ENCODE measurements at places on chromosomes 3 and 15. TPM values are rescaled to one million over a fixed set of nuclear protein-coding genes. Genes with fewer than 3 reads are reported as not detected.

GRCh38 chr3:148962513-148962912 is 28.8 kb upstream of the GYG1 start:
- H3K27ac ChIP-seq, result no peak overlapping the region
- no peak overlapping the region for H3K4me3 ChIP-seq
- no peaks in the 10 kb centered on the region for H3K27me3 ChIP-seq
- H3K36me3 ChIP-seq, result no peaks in the 10 kb centered on the region
- DNase-seq, result no peak

- no peaks in the 10 kb centered on the region for H3K36me3 ChIP-seq
- H3K4me1 ChIP-seq, result no peaks in the 10 kb centered on the region
- no peak overlapping the region for H3K27ac ChIP-seq
- H3K4me3 ChIP-seq, result no peak overlapping the region
These were observed 1357.1 kb upstream of the CADM2 start for GRCh38 chr3:83601704-83602103.

DNA sequence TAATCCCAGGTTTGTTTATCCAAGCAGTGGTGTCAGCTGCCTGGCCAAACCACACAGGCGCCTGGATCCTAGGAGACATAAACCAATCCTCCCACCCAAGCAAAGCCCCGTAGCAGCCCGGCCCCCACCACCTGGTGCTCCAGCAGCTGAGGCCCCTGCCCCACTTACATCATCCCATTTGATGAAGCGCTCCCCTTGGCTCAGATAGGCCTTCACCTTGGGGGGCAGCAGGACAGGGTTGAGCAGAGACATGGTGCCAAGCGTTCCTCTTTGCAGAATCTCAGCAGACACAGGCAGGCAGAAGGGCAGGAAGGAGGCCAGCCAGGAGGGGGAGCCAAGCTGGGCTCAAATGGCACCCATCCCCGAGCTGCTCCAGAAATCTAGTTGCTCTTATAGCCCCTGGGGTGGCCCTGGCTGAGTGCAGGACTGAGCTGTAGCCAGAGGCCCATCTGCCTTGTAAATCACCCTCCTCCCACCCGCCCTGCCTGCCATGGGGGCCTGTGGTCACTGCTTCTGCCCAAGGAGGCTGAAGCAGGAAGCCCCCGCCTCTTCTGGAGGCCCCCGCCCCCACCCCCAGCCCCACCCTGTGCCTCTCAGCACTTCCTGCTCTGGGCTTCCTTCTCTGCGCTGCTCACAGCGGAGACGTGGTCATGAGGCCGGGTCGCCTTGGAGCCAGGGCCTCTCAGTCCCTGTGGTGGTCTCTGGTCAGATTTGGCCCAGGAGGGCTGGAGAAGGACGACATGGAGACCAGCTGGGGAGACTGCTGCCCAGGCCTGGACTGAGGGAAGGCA is at the start of gene PLCB2:
PLCB2 (minus strand) TSS at position 515 of the 791 bp plus-strand sequence; CDS start at position 252, 263 bp downstream.
- H3K4me1 ChIP-seq, result no peaks in the 10 kb centered on the region
- peaks cover 63% of the 10 kb centered on the region for H3K27me3 ChIP-seq
- DNase-seq, result no peak
- no peaks in the 10 kb centered on the region for H3K36me3 ChIP-seq
- peak within 1 kb of the TSS; percentile 42 for H3K4me3 ChIP-seq

- no peak for DNase-seq
- H3K27me3 ChIP-seq, result peaks cover 30% of the 10 kb centered on the region
These were observed 1.5 kb downstream of the MEGF11 start for GRCh38 chr15:66251790-66252684.

UQCC5 gene
- 1.7 TPM for total RNA-seq

DNA sequence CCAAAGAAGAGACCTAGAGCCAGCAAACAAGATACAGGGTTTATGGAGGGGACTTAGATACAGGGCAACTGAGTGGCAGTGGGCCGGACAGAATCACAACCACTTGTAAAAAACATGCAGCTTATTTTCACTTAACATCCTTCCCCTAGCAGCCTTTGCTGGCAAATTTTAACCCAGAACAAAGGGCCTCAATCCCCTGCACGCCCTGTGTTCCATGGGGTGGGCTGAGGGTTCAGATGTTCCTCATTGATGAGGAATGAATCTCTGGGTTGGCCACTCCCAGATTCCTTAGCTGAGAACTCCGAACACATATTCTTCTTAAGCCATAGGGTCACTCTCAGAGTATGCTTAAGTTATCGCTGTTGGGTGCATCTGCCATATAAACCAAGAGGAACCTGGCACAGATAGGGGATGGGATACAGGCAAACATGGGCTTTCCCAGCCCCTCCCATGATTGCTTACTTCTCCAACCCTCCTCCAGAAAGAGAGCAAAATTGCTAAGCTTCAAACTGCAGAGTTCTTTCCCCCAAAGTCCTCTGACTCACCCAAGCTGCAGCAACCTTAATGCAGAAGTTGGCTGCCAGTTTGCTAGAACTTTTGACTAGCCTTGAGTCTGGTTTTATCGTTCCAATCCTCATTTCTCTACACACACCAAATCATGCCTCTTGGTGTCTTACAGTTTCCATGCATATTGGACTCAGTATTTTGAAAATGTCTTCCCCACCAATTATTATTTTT is 146.9 kb downstream of the CD47 start:
- no peak overlapping the region for H3K27ac ChIP-seq
- H3K4me1 ChIP-seq, result peaks cover 5% of the 10 kb centered on the region
- H3K36me3 ChIP-seq, result no peaks in the 10 kb centered on the region
- no peak for DNase-seq
- H3K27me3 ChIP-seq, result no peaks in the 10 kb centered on the region
- no peak overlapping the region for H3K4me3 ChIP-seq

- no peak overlapping the region for H3K4me3 ChIP-seq
- no peaks in the 10 kb centered on the region for H3K36me3 ChIP-seq
- no peaks in the 10 kb centered on the region for H3K4me1 ChIP-seq
- no peak for DNase-seq
- no peaks in the 10 kb centered on the region for H3K27me3 ChIP-seq
These were observed 17.8 kb upstream of the IREB2 start for GRCh38 chr15:78420220-78420619.

- H3K36me3 ChIP-seq, result peaks cover 18% of the 10 kb centered on the region
- DNase-seq, result no peak
- no peak overlapping the region for H3K4me3 ChIP-seq
- no peaks in the 10 kb centered on the region for H3K4me1 ChIP-seq
- peak overlapping the region; percentile 41 for H3K27ac ChIP-seq
These were observed 43.5 kb downstream of the CA12 start for GRCh38 chr15:63338170-63338569.

DNA sequence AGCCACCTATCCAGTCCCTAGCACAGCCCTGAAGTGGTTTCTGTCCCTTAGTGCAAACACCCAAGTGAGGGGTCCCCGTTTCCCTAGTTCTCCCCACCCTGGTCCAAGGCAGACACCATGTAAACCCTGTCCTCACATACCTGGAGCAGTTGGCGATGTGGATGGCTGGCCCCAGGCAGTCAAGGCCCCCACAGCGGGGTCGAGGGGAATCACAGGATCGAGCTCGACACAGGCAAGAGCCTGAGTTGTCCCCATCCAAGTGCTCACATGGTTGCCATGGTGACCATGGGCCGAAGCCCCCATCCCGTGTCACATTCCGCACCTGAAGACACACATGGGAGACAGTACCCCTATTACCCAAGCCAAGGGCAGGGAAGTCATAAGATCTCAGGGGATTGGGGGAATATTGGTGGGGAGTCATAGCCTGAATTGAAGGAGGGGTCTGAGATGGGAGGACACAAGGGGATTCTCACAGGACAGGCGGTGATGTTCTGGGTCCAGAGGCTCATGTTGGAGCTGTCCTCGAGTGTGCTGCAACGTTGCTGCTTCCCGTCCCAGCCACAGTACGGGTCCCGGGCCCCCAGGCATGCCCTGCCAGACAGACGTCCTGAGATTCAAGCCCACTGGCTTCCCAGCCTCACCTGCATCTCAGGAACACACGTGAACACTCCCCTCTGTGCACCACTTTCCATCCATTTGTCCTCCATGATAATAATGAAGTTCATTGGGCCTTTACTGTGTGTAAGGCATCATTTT is 112.1 kb downstream of the SEMA5B start:
- no peaks in the 10 kb centered on the region for H3K36me3 ChIP-seq
- no peaks in the 10 kb centered on the region for H3K4me1 ChIP-seq
- no peak for DNase-seq
- peaks cover 5% of the 10 kb centered on the region for H3K27me3 ChIP-seq

ASB14 gene
- total RNA-seq, result not detected

ST8SIA2 gene
- not detected for total RNA-seq

DNA sequence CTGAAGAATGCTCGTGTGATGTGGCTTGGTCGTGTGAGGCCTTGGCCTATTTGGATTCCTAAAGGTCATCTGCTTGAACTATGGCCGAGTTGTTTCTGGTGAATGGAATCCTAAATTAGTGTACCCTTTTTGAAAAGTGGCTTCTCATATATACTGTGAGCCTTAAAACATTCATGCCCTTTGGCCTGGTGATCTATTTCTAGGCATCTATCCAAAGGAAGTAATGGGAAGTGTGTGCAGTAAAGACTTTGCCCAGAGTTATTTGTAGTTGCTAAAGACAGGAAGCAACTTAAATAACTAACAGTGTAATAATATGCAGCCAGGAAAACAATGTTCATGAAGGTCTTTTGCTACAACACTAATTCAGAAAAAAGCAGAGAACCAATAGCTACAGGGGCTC is 3.0 kb downstream of the DGKG start:
- H3K27ac ChIP-seq, result no peak overlapping the region
- no peaks in the 10 kb centered on the region for H3K36me3 ChIP-seq
- H3K27me3 ChIP-seq, result peaks cover 16% of the 10 kb centered on the region

DNA sequence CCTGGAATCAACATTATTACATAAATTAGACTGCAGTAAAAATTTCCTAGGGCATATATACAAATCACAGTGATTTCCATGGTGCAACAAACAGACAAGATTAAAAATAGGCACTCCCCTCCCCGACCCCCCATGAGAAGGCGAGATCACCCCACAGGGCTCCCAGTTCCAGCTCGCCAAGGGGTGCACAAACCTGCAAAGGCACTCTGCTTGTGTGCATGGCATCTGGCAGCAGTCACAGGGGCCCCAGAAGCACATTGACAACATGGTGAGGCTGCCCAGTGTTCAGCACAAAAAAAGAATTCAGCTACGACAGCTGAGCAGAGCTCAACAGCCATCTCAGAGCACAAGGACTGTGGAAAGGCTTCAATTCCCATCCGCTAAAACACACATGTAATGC is 19.2 kb upstream of the CERS3 start:
- H3K27me3 ChIP-seq, result no peaks in the 10 kb centered on the region
- H3K4me3 ChIP-seq, result no peak overlapping the region
- H3K4me1 ChIP-seq, result no peaks in the 10 kb centered on the region
- DNase-seq, result no peak

DNA sequence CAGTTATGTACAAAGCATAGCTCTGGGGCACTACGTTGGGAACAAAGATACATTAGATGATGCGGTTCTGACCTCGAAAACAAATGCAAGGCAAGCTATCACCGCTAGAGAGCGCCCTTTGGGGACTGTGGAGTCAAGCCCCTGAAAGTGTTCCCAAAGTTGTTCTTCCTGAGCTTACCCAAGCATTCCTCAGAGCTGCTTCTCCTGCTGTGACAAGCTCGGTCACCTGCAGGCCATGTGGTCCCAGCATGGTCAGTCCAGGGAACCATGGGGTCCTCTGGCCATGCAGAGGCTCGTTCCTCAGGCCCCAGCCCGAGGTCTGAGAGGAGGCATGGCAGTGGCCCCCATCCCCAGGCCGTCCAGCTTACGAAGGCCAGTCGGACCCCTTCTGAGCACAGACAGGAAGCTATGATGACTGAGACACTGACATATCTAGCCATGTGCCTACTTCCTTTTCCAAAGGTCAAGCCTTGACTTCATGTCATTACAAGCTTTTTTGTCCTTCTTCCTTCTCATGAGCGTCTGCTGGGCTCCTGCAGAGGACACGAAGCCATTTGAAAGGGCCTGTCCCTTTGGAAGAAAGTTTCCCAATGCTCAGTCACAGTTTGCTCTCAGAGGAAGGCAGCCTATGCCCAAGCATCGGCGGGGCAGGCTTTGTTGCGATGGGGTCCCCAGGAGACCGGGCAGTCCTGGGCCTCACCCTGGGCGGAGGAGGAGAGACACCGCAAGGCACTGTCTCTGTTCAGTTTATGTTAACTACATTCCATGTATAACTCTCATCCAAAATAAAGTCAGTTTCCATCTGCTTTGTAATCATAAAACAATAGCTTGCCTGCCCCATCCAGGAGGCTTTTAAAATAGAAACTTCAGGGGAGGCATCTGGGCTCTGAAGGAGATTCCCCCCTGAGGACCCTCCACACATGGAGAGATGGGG is 79.3 kb downstream of the ATP10A start:
- H3K36me3 ChIP-seq, result no peaks in the 10 kb centered on the region
- H3K4me3 ChIP-seq, result no peak overlapping the region
- H3K27ac ChIP-seq, result no peak overlapping the region
- DNase-seq, result no peak
- no peaks in the 10 kb centered on the region for H3K27me3 ChIP-seq

DNA sequence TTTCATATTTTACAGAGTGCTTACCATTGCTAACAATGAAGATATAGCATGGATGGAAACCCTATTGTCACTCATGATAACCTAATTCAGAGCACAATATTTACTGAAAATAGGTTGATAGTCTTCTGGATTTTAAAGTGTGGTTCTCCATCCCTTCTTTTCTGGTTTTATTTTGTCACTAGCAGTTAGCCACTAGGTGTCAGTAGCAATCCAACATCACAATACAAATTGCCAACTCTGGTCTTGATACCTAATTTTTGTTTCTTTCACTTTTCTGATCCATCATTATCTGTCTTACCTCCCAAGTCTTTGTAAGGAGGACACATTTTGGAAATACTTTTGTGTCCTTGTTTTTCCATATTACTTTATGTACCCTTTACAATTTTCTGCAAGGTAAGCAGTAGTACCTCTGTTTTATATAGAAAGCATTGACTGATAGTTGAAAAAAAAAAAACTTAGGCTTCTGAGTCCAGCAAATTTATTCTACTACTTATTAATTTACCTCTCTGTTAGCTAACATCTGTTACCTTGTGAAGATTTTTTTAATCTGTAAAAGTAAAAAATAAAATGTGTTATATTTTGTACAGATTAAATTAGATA is 28.3 kb upstream of the CRYBG3 start:
- H3K27me3 ChIP-seq, result no peaks in the 10 kb centered on the region
- DNase-seq, result no peak
- no peaks in the 10 kb centered on the region for H3K4me1 ChIP-seq
- no peak overlapping the region for H3K27ac ChIP-seq
- no peak overlapping the region for H3K4me3 ChIP-seq
- no peaks in the 10 kb centered on the region for H3K36me3 ChIP-seq

DNA sequence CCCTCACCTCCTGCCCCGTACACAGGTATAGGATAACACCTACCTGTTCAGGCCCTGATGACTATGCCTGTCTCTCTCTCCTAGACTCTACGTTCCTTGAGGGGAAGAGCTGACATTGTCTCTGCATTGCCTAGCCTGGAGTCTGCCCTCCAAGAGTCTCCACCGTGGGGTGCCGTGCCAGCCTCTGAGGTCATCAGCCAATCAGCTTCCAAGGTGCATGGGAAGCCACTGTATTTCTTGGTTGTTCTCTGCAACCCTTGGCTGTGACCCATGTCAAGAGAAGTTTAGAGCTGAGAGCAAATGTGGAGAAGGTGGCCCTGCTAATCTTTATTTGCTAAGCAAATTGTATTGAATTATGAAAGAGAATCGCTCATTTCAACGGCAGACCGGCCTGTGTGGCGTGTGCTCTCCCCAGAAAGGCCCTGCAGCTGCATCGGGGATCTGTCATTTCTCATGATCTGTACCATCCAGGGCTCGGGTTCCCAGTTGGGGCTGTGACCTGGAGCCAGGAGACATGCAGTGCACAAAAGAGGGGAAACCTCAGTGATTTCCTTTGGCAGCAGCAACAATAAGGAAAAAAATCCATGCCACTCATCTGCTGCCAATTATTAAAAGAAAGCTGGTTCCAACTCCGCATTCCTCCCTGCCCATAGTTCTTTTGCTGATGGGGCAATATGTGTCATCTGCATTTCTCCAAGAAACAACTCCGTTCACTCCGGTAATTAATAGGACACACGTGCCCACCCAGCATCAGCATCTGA is 182.2 kb downstream of the MEGF11 start:
- no peak for DNase-seq
- no peaks in the 10 kb centered on the region for H3K27me3 ChIP-seq
- H3K4me3 ChIP-seq, result no peak overlapping the region
- H3K27ac ChIP-seq, result no peak overlapping the region

All from esophagus squamous epithelium (tissue), 5 donors.